ENCODE measurements at places on chromosomes 4 and X. TPM values are rescaled to one million over a fixed set of nuclear protein-coding genes. Genes with fewer than 3 reads are reported as not detected.
A peak's percentile ranks its signal among the peaks of the same experiment; 100 is the strongest.

LRP2BP gene
- 0.49 TPM for total RNA-seq

MAGEA2 gene
- total RNA-seq, result not detected

SORCS2 gene
- total RNA-seq, result 9.4 TPM

DNA sequence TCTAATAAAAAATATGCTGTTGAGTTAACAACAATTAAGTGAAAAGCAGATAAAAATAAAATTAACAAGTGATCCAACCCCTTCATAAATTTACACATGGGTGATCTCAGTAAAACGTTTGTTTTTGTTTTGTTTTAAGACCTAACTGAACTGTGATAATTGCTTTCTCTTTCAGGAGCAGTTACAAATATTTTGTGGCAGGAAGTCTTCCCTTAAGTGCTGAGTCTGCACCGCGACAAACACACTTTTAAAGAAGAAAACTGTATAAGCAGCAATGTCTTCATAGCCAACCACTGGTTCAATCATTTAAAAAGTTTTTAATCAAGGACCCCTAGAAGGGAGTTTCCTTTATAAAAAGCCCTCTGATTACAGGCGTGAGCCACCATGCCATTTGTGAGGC is 53.7 kb upstream of the NFKB1 start:
- no peak overlapping the region for H3K27ac ChIP-seq
- H3K36me3 ChIP-seq, result no peaks in the 10 kb centered on the region
- no peak overlapping the region for H3K4me3 ChIP-seq
- H3K27me3 ChIP-seq, result no peaks in the 10 kb centered on the region
- DNase-seq, result no peak

DNA sequence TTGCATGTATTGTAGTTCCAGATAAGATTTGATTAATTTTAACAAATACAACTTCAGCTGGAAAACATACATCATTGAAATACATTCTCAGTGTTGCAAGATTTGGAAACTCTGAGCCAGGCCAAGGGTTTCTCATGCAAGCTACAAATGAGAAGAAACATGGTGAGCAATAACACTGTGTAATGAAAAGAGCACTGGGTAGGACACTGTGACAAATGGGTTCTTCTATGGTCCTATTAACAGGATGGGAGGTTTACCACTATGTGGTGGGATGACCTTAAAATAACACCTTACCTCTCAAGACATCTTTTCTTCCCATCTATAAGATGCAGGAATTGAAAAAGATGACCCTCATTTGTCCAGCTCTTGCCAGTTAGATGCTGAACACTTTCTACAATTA is 19.6 kb upstream of the NDNF start:
- H3K27ac ChIP-seq, result no peak overlapping the region
- H3K4me1 ChIP-seq, result peaks cover 3% of the 10 kb centered on the region

DNA sequence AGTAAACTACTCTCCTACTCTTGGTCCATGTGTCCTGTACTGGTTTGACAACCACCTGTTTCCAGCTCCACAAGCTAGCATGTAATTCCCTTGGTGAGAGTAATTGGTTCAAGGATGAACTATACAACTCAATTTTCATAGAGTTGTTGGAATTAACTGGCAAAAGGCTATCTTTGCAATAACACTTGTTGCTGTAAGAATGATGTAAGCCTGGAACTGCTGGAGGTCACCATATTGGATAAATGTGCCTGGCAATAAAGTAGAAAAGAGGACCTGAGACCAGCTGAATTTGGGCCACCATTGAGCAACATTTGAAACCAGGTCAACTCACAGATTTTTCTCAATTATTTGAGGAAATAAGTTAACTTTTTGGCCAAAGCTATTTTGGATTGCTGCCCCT is 175.5 kb downstream of the CAMK2D start:
- H3K4me1 ChIP-seq, result peaks cover 73% of the 10 kb centered on the region
- no peaks in the 10 kb centered on the region for H3K27me3 ChIP-seq
- H3K36me3 ChIP-seq, result no peaks in the 10 kb centered on the region
- no peak overlapping the region for H3K4me3 ChIP-seq
- peak overlapping the region; percentile 49 for H3K27ac ChIP-seq

Measured in chondrocyte (in vitro differentiated cells).